ENCODE measurements at places on chromosomes 4 and X.

DNA sequence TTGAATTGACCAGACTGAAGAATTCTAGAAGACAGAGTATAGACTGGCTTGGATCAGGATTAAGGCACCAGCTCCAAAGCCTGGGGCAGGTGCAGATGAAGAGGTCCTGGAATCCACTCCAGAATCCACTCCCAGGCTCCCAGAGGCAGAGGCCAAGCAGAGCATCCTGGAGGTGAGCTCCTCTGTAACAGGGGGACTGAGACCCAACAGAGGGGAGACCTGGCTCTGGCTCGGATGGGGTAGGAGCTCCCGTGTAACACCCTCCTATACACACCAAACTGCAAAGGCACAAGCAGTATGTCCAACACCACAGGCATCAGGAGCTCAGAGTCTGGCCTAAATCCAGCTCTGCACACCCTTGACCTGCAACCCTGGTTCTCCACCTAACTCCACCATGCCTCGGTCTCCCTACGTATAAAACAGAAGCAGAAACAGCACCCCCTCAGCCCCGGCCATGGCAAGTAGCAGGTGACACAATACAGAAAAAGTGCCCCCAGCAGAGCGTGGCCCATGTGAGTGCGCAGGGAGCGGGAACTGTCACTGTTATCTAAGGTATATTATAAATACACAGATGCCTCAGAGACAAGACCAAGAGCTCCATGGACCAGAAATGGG is 14.9 kb downstream of the RNF212 start:
- DNase-seq: no peak

DNA sequence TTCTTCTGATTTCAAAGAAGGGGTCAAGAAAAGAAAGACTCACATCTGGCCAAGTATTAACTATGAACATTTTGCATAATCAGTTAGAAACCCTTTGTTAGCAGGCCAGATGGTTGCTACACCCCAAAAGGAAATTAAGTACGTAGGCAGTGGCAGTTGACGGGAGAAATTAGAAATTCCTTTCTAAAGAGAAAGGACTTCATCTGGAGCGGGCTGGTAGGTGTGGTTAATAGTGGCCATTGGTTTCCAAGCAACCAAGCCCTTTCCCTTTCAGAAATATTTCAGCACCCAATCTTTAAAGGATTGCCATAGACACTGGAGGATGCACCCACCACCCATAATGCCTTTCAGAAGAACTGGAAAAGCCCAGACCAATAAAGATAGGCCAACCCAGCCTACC is 235.7 kb upstream of the LDB2 start:
- DNase-seq: no peak

DNA sequence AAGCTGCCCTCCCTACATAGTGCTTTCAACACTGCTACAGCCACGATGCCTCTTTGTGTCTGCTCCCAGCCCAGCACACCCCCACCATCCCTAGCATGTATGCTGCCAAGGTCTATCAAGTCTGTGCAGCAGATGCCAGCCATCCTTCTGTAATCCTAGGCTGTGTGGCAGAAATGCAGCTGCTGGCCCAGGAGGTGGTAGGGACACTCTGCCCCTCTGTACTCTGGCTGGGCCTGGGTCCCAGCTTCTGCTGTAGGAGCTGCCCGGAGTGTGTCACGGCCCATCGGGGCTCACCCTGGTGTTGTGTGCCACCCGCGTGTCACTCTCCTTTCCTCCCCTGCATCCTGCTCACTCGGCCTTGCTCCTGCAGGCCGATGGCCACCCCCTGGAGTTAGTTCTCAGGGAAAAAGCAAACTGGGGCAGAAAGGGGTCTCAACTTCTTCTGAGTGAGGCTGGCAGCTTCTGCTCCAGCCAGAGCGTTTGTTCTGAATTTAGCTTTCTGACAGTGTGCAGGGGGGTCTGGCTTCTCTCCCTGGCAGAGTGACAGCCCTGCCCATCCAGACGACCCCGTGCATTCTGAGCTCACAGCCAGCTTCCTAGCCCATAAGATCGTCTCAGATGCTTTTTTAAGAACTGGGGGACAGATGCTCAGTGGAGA is 22.7 kb downstream of the PSAPL1 start:
- no peak for DNase-seq

DNA sequence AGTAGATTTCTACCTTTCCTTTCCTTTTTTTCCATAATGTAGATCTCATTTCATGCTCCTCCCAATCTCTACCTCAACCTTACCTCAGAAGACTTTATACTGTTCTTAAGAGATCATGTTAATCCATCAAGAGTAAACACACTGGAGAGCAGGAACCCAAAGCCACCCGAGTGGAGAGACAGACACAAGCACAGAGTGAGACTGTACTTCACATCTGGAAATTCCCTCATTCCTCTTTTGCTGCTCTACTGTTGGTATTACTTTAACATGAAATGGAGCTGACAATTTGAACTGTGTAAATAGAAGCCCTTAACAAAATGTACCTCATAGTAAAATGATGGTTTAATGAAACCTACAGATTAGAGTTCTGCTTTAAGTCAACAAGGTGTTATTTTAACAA is 105.7 kb upstream of the RASGEF1B start:
- no peak for DNase-seq

DNA sequence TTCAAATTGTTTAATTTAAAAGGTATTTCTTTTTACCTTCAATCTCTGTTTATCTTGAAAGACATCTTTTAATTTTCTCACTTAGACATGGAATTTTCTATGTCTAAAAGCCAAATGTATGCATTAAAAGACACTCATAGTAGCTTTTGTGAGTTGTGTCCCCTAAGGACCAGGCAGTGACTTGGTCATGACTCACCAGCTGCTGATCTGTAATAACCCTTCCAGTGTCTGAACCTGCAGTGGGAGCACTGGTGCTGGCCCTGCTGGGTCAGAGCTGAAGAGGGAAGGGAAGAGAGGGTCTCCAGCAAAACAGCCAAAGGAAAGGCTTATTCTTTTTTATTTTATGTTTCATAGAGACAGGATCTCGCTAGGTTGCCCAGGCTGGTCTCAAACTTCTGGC is 31.1 kb upstream of the SH3D19 start:
- DNase-seq: no peak

GRCh38 chr4:115780835-115781234 is 667.4 kb upstream of the NDST4 start:
- no peak for DNase-seq

GRCh38 chrX:74246524-74246923 is 57.5 kb upstream of the ZCCHC13 start:
- DNase-seq: no peak

DNA sequence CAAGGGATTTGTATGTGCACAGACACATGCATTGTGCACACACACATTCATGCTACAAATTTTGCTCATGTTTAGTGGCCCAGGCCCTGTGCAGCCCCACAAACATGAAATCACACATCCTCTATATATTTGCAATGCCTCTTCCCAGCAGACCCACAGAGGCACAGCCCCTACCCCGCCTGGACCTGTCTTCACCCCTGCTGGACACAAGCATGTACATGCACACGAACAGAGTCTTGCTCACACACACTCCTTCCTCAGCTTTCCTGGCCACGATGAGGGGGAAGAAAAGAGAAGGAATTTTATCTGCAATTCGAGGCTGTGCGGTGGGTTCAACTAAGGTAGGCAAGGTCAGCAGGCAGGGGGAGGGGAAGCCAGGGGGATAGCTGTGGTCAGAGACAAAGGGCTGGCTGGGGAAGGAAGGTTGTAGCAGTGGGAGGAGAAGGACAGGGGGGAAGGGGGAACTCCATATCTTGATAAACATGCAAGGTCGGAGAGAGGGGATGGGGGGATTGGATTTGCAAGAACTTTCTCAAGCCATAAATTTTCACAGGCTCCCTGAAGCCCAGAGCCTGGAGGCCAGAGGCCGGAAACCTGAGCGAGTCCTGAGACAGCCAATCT is 156.4 kb downstream of the EFNB1 start:
- DNase-seq: no peak

- DNase-seq: no peak
Measured at GRCh38 chr4:135277980-135278315, 1076.4 kb upstream of the PABPC4L start.

DNA sequence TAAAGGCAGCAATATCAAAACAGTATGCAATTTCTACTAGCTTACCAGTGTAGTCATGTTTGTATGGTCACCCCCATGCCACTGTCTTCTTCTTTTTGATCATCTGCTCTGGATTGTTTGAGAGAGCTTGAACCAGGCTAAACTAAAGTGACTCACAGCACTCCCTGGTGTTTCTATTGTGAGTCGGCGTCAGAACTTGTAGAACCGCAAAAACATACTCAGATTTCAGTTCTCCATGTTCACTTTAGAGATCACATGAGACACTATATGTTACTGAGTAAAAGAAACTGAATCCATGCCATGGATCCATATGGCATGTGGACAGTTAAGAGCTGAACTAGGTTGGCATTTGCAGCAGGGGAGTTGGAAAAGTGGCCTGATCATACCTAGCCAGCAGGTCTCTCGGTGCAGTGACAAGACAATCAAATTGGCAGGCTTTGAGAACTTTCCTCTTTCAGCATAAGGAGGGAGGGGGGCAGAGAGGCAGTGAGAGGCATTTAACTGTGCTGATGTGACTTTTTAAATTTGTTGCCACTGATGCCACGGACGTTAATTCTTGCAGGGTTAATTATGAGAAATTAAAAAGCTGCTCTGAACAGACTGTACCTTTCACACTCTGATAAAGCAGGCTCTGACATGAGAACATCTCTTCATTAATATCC is 88.4 kb downstream of the AFF2 start:
- DNase-seq: no peak

- no peak for DNase-seq
Measured at GRCh38 chrX:13001961-13002671, 27.2 kb downstream of the TMSB4X start.

GRCh38 chr4:2445571-2445970 is 23.3 kb upstream of the RNF4 start:
- DNase-seq: no peak

DNA sequence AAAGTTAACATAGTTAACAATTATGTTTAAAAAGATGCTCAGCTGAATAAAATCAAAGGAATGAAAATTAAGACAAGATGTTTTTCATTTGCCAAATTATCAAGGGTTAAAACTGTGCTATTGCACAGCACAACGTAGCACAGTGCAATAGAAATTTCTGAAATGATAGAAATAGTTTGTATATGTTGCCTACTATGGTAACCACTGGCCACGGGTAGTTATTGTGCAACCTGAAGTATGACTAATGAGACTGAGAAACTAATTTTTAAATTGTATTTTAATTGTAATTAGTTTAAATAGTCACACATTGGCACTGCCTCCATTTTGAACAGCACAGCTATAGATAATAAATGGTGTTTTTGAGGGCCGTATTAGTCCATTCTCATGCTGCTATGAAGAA is 343.1 kb upstream of the FAM241A start:
- no peak for DNase-seq

DNA sequence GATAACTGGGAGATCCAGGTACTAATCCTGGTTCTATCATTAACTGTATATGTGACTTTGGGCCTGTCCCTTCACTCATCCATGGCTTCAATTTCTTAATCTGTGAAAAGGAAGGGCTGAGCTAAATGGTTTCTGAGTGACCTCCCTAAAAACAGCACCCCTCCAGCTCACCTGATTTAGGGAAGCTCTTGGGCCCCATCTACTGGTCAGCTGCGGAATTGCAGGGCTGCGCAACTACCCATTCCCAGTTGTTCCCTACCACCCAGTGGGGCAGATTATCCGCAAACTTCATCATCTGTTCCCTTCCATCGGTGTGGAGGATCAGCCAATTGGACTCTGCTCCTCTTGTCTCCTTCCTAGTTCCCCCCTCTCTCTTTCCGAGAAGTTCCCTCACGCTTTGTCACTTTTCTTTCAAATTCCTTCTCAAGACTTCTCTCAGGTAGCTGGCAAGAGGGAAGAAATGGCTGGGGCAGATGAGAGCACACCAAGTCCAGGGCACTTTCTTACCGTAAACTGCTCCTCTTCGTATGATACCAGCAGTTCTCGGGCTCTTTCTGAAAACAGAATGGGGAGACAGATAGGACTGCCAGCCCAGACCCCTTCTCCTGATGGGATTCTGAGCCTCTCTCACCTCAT is 5.8 kb downstream of the LAS1L start:
- DNase-seq: peak; percentile 22

GRCh38 chr4:2256156-2256731 is 5.7 kb downstream of the MXD4 start:
- DNase-seq: no peak

- DNase-seq: no peak
Measured at GRCh38 chrX:331151-331824, 12.7 kb upstream of the GTPBP6 start.

DNA sequence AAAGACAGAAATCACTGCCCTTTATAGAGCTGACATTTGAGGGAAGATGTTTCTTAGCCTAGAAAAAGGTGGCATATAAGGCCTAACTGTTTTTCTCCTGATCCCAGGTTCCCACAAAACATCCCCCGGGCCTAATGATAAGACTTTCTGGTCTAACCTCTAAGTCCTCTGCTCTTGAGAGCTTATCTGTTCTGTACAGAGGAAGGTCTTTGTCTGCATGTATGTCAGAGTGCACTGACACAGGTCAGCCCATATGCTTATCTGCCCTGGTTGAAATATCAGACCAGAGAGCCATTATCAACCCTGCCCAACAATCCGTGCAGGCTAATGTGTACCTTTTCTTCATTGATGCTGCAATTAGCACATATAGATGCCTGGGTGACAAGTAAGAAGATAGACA is 76.2 kb downstream of the ARHGEF9 start:
- DNase-seq: no peak

DNA sequence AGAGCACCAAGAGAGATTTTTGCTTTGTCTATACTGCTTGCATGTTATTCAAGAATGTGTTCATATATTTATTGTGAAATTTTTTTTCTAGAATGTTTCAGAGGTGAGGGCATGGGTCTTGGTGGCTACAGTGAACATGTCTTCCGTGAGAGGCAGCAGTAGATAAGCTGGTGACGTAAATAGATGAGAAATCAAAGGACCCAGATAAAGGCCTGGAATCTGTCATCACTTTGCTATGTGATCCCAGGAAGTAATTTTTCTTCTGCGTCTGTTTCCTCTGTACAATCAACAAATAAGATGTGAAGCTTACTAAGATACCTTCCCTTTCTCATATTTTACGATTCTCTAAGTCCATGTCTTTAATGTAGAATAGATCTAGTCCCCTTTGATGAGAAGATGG is 129.1 kb downstream of the COL4A6 start:
- DNase-seq: no peak

DNA sequence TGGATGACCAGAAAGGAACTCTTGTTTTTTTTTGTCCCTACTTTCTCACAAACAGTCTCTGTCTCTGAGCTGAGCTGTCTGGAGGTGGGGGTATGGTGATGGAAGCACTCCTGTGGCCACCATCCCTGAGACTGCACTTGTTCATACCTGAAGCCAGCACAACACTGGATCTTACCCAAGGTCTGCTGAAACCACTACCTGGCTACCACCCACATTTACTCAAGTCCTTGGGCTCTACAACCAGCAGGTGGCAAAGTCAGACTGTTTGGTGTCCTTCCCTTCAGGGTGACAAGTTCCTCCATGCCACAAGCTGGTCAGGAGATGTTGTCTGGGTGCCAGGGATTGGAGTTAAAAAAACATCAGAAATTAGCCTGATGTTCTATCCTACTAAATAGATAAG is 89.7 kb downstream of the NEXMIF start:
- DNase-seq: no peak

DNA sequence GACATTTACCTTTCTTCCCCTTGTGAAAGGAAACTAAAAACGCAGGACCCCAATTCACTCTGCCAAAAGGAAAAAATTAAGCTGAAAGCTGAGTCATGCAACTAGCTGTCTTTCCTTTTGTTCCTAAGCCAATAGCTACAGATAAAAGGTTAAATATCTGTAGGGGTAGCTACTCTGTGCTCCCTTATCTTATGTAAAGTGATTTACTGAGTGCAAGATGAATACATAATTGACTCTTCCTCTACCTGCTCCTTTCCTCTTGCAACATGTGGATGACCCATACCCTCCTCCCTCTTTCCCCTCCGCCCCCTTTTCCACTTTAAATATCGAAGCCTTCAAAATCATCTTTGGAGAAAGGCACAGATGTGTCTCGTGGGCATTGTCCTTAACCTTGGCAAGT is 68.0 kb upstream of the ZNF157 start:
- DNase-seq: no peak

Measured in activated CD8-positive, alpha-beta memory T cell treated with anti-CD3 and anti-CD28 coated beads for 1 hour (primary cell).